ENCODE measurements at places on chromosomes 5 and 9.

DNA sequence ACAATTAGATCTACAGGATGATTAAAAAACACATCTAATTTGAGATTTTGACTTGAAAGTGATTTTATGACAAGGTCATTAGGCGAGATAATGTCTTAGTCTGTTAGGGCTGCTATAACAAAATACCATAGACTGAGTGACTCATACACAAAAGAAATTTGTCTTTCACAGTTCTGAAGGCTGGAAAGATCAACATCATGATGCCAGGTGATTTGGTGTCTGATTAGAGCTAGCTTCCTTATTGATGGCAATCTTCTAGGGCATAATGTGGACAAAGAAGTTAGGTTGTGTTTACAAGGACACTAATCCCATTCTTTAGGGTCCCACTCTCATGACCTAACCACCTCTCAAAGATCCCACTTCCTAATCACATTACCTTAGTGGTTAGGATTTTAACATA, 256.7 kb downstream of the TUSC1 start:
- DNase-seq = no peak

- DNase-seq = no peak
These were observed 251.8 kb upstream of the RASA1 start for GRCh38 chr5:87015901-87016300.

GRCh38 chr9:78930281-78930680, 633.4 kb downstream of the PSAT1 start:
- no peak for DNase-seq

DNA sequence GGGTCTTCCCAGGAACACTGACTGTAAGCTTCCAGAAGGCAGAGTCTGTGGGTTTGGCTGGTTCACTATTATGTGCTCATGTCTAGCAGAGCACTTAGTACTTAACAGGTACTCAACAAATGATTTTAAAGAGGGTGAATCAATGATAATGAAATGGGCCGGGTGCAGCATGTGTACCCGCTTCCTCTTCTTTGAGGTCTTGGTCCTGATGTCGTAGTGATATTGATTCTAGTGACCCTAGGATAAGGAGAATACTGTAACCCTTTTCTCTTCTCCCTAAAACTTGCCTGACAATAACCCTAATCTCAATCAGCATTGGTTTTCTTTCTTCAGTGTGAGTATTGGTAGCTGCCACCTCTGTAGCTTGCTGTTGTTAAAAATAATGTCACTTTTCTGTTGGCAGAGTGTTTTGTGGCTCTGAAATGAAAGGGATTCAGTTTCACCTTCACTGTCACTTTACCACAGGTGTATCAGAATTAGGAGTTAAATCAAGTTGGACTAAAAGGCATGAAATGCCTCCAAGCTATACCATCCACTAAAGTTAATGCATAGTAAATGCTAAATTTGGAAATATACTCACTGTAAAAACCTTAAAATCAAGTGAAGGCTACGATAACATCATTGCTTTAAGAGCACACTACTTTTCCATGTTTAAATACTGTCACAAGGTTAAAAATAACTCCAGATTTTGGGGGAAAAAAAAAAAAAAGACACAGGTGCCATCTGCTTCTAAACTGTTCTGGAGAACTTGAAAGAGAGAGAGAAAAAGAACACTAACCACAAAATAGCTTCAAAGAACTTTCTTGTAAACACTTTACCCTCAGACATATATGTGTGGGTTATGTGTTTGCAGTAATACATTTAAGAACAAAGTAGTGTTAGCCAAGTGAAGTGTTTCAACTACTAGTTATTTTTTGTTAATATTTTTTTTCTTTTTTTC, 6.0 kb downstream of the CAMK4 start:
- no peak for DNase-seq

GRCh38 chr5:150119421-150120061, 33.2 kb upstream of the CSF1R start:
- no peak for DNase-seq

DNA sequence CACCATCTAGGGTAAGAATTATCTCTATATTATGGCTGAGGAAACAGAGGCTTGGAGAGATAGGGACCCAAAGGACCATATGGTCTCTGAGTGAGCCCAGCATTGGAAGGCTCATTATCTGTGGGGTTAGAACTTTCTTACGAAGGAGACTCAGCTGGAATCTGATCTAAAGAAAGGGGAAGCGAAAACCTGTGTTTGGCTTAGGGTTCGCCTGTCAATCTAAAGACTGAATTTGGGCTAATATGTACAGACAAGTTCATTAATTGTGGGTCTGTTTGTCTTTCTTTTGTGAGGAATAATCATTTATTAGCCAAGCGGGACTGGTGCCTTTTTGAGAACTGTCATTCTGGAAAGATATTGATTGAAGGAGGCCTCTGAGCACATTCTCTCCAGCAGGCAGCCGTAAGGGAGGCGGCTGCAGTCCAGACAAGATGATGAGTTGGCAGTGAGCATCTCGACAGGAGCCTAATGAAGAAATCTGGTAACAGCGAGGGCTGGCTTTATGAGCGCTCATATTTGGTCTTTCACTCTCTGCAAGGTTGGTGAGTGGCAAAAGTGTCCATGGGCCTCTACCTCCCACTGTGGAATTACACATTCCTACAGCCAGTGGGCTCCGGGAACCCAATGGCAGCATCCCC, 104.2 kb upstream of the GPR151 start:
- no peak for DNase-seq
